ENCODE measurements at places on chromosomes 6 and 20.

GRCh38 chr6:118939683-118940082 lies 4.7 kb upstream of the MCM9 start:
- no peak for DNase-seq

- DNase-seq = no peak
Observed at GRCh38 chr6:112321941-112322424, 25.1 kb upstream of the RFPL4B start.

- DNase-seq = no peak
Observed at GRCh38 chr20:49179368-49180277, 8.5 kb downstream of the STAU1 start.

GRCh38 chr6:36755435-36756348 lies 58.1 kb downstream of the RAB44 start:
- no peak for DNase-seq

GRCh38 chr6:119052987-119053386 lies 25.5 kb downstream of the FAM184A start:
- DNase-seq = no peak

GRCh38 chr6:114362957-114363356 lies 20.1 kb upstream of the HS3ST5 start:
- no peak for DNase-seq

- DNase-seq = no peak
Observed at GRCh38 chr20:24828992-24829648, 119.9 kb upstream of the CST7 start.

- DNase-seq = peak; percentile 73
Observed at GRCh38 chr6:111642463-111643158, 36.9 kb upstream of the TRAF3IP2 start.

DNA sequence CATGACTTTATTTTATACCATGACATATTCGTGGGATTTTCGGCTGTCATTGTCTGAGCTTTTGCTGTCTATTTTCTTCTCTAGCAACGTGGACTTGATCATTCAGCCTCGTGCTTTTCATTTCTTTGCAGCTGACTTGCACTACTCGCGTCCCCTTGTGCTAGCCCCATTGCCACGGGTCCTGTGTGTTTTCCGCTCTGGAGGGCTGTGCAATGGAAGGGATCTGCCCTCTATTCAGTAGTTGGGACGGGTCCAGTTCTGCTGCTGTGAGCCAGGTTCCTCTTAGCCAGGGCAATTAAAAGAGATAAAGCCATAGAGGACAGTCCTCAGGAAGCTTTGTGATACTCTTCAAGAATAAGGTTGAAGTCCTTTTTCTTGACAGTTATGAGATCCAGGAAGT lies 17.6 kb downstream of the NEDD9 start:
- DNase-seq = no peak

DNA sequence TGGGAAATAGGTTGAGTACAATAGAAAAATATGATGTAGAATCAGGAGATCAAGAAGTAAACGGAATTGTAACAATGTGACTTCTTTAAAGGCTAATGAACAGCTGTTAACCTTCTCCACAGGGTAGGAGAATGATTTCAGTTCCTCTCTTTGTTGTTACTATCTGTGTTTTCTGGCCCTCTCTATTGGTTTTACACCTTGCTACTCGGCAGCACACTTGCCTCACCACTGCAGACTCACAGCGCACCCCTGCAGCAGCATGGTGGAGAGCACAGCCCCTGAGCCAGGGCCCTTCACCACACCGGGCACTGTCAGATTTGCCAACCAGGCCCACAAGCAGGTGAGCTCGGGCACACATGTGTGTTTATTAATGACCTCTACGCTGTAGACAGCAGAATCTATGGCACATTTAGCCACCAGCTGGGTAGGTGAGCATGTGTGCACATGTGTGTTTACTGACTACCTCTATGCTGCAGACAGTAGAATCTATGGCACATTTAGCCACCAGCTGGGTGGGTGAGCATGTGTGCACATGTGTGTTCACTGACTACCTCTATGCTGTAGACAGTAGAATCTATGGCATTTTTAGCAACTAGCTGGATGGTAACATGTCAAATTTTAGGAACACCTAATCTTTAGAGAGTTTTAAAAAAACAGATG lies 16.8 kb downstream of the SFT2D1 start:
- DNase-seq = no peak

- DNase-seq = no peak
Observed at GRCh38 chr6:35973670-35974222, 50.7 kb downstream of the SLC26A8 start.

GRCh38 chr6:37993596-37993995 lies 174.1 kb downstream of the ZFAND3 start:
- no peak for DNase-seq

DNA sequence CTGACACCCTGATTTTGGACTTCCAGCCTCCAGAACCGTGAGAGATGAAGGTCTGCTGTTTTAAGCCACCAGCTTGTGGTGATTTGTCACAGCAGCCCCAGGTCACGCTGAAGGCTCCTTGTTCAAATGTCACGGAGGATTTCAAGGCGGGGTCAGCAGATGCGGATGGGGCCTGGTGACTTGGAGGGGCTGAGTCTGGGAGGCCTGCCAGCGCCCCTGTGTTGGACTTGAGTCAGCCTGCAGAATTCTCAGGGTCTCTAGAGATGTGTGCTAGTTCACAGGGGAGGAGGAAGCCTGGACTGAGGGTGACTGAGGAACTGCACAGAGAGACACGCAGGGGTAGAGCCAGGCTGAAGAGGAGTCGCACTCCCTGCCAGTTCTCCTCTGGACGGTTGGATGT lies 19.5 kb upstream of the TAF4 start:
- DNase-seq = no peak

DNA sequence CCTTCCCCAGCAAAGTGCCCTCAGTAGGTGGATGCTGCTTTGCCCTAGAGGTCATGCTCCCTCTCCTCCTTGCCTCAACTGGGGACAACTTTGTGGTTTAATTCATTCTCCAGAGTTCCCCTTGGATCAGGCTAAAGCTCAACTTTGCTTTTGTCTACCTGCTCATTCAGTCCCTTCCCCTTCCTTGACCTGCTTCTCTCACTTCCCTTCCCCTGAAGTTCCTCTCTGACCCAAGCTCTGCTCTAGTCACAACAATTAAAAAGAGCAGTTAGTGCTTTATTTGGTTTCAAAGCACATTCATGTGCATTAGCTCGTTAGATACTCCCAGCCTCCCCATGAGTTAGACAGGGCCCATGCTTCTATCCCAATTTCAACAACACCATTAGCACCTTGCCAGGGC lies 71.3 kb downstream of the DZANK1 start:
- no peak for DNase-seq

GRCh38 chr20:6407163-6407562 lies 284.3 kb upstream of the FERMT1 start:
- no peak for DNase-seq

DNA sequence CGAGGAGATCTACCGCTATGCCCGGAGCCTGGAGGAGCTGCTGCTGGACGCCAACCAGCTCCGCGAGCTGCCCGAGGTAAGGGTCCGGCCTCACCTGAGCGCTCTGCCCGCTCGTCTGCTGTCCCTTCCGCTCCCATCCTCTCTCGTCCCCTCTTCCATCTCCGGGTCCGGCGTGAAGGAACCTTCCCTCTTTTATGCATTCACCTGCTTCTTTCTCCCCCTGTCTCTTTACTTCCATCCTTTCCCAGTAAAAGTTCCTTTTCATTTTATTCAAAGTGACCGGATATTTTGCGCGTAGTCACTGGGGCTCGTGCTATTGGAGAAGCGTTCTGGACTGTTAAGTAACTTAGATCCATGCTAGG lies 516 bp downstream of the LRRC1 start:
- DNase-seq = no peak

DNA sequence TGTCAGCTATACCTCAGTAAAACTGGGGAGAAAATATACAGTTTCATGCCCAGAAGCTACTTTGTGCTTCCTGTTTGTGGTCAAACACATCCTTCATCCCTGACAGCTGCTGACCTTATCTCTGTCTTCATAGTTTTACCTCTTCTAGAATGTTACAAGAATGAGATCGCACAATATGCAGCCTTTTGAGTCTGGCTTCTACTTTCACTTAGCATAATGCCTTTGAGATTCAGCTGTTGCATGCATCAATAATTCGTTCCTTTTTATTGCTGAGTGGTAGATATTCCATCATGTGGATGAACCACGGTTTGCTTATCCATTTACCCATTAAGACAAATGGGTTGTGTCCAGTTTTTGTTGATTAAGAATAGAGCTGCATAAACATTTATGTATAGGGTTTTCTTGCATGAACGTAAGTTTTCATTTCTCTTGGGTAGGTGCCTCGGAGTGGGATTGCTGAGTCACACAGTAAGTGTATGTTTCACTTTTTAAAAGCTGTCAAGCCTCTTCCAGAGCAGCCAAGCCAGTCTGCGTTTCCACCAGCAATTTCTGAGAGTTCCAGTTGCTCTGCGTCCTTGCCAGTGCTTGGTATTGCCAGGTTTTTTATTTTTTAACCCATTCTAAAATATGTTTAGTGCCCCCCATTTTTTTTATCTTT lies 86.6 kb upstream of the PAX1 start:
- DNase-seq = no peak
